ENCODE measurements at places on chromosomes 12 and 14. TPM values are rescaled to one million over a fixed set of nuclear protein-coding genes. Genes with fewer than 3 reads are reported as not detected.
A peak's percentile ranks its signal among the peaks of the same experiment; 100 is the strongest.

- H3K4me3 ChIP-seq = no peak overlapping the region
- H3K27me3 ChIP-seq = no peaks in the 10 kb centered on the region
- no peaks in the 10 kb centered on the region for H3K4me1 ChIP-seq
These were observed 152.0 kb upstream of the AVPR1A start for GRCh38 chr12:63302941-63303536.

- no peak overlapping the region for H3K27ac ChIP-seq
- no peak for DNase-seq
- peaks cover 22% of the 10 kb centered on the region for H3K4me1 ChIP-seq
These were observed 67.0 kb downstream of the PITPNM2 start for GRCh38 chr12:123083661-123084571.

- no peak overlapping the region for H3K27ac ChIP-seq
- no peak overlapping the region for H3K4me3 ChIP-seq
- H3K36me3 ChIP-seq = no peaks in the 10 kb centered on the region
- H3K27me3 ChIP-seq = no peaks in the 10 kb centered on the region
- no peak for DNase-seq
- no peaks in the 10 kb centered on the region for H3K4me1 ChIP-seq
These were observed 95.3 kb downstream of the TMEM117 start for GRCh38 chr12:43931187-43931586.

DNA sequence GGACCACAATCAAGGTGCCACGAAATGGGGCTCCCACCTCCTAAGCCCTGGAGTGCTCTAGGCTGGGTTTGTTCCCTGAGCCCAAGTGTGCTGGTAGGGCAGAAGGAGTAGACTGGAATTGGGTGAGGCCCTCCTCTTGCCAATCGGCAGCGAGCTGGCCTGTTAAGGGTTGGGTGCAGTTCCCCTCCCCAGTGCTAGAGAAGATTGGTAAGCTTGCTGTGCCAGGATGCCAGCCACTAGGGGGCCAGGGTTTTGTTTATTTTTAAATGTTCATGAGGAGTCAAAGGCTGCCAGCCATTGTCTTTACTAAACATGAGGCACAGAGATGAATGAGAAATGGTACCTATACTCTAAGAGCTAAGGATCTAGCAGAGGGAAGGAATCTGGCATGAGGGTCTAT lies 79.7 kb downstream of the SPTB start:
- DNase-seq = peak; percentile 67
- no peaks in the 10 kb centered on the region for H3K27me3 ChIP-seq
- no peaks in the 10 kb centered on the region for H3K36me3 ChIP-seq

DNA sequence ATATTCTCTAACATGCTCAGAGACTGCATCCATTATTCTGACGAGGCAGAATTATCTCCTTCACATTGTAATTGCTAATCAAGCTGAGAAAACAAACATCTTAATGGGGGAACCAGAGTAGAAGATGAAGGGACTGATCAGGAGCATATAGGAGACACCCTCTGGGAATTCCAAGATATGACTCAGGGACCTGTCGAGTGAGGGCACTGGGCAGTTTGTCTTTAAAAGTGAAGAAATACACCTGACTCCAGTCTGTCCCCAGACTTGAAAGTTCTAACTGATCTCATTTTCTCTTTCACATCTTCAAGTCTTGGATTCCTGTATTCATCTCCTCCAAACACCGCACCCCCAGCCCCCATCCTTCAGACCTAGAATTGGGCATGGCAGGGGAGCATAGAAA lies 226.9 kb upstream of the PLXNC1 start:
- peaks cover 21% of the 10 kb centered on the region for H3K4me1 ChIP-seq
- H3K27ac ChIP-seq = no peak overlapping the region
- no peak overlapping the region for H3K4me3 ChIP-seq
- no peak for DNase-seq

DNA sequence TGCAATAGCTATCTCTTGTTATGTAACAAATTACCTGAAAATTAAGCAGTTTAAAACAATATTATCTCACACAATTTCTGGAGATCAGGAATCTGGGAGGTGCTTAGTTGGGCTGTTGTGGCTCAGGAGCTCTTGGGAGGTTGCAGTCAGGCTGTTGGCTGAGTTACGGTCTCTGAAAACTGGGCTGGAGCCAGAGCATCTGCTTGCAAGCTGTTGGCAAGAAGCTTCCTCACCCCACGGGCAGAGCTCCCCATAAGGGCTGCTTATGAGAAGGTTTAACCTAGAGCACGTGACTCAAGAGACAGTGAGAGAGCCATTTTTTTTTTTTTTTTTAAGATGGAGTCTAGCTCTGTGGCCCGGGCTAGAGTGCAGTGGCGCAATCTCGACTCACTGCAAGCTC lies 346.8 kb downstream of the ATP23 start:
- no peak for DNase-seq
- H3K4me3 ChIP-seq = no peak overlapping the region
- no peaks in the 10 kb centered on the region for H3K27me3 ChIP-seq
- no peaks in the 10 kb centered on the region for H3K36me3 ChIP-seq

DNA sequence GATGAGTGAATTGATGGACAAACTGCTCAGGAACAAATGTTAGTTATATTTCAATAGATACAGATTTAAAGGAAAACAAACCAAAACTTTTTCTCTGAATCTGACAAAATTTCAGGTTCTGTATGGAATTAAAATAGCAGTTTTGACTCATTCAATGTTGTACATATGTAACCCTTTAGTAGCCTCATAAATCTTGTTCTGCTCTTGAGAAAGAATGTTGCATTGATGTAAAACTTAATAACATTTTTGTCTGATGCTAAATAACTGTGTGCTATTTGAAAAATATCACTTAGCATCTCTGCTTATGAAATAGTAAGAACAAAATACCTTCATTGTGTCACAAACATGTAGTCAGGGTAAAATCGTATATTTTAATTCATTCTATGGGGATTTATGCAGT lies 168.9 kb upstream of the NOVA1 start:
- no peaks in the 10 kb centered on the region for H3K36me3 ChIP-seq
- no peak overlapping the region for H3K27ac ChIP-seq
- no peak overlapping the region for H3K4me3 ChIP-seq
- H3K4me1 ChIP-seq = no peaks in the 10 kb centered on the region
- DNase-seq = no peak

DNA sequence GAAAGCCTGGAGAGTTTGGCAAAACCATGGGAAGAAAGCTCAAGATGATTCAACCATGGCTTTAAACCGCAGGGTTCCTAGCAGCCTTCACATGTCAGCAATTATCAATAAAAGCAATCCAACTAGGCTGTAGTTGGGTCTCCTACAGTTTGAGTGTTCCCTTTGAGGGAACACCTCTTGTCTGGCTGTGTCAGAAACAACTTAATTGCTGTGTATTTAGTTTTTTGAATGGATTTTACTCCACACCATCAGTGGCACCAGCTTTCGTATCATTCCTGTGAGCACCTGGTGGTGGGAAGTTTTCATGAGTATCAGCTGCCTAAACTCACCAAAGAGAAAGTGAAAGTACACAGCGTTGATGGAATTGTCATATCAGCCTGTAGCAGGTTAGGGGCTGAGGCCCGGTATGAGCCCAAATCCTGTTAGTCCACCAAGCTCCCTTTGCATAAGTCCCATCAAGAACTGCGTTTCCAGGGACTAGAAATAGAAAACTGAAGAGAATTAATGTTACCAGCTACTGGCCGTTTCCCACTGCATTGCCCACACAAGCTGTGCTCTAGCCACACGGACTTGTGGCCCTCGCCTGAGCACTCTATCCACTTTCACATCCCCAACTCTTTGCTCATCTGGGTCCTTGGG lies 10.9 kb upstream of the IL26 start:
- H3K27me3 ChIP-seq = no peaks in the 10 kb centered on the region
- H3K4me1 ChIP-seq = no peaks in the 10 kb centered on the region
- peak overlapping the region; percentile 7 for H3K27ac ChIP-seq
- DNase-seq = no peak

GRCh38 chr12:55985341-55985740 lies 11.5 kb downstream of the RAB5B start:
- H3K36me3 ChIP-seq = no peaks in the 10 kb centered on the region
- no peaks in the 10 kb centered on the region for H3K27me3 ChIP-seq
- H3K27ac ChIP-seq = no peak overlapping the region
- peaks cover 11% of the 10 kb centered on the region for H3K4me1 ChIP-seq
- DNase-seq = no peak

GRCh38 chr14:100403802-100404365 lies 80.7 kb downstream of the SLC25A47 start:
- no peak overlapping the region for H3K27ac ChIP-seq
- H3K4me1 ChIP-seq = peaks cover 34% of the 10 kb centered on the region
- no peaks in the 10 kb centered on the region for H3K27me3 ChIP-seq
- no peak overlapping the region for H3K4me3 ChIP-seq

DNA sequence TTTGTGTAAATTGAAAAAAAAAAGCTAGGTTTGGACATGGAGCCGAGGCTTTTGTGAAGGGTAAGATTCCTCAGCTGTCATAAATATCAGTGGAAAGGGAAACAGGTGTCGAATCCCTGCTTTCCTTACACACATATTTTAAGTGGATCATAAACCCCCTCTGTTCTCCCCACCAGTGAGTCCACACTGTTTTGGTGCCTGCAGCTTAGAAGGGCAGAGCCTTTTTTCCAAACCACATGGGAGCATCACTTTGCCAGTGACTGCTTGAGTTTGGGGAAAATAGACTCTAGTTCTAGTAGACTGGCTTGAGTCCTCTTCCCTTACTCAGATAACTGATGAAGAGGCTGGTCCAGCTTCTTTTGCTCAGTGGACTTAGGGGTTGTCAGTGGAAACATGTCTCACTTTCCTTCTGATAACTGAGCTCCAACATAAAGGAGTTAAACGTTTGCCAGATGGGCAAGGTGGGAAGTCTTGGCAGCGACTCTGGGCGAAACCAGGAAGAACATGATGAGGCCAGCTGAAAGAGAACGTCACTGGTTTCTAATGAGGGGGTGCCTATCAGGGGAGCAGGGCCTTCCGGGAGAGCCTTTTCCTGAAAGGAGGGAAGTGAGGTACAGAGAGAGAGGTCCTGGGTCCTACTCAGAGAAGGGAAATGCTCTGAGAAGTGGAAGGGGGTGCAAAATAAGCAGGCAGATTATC lies 168.1 kb upstream of the PARP11 start:
- H3K27me3 ChIP-seq = no peaks in the 10 kb centered on the region
- no peaks in the 10 kb centered on the region for H3K4me1 ChIP-seq
- DNase-seq = no peak
- H3K36me3 ChIP-seq = no peaks in the 10 kb centered on the region

- no peak overlapping the region for H3K27ac ChIP-seq
- DNase-seq = no peak
- H3K4me1 ChIP-seq = no peaks in the 10 kb centered on the region
- H3K4me3 ChIP-seq = no peak overlapping the region
These were observed 32.6 kb upstream of the FGD4 start for GRCh38 chr12:32366714-32367113.

DNA sequence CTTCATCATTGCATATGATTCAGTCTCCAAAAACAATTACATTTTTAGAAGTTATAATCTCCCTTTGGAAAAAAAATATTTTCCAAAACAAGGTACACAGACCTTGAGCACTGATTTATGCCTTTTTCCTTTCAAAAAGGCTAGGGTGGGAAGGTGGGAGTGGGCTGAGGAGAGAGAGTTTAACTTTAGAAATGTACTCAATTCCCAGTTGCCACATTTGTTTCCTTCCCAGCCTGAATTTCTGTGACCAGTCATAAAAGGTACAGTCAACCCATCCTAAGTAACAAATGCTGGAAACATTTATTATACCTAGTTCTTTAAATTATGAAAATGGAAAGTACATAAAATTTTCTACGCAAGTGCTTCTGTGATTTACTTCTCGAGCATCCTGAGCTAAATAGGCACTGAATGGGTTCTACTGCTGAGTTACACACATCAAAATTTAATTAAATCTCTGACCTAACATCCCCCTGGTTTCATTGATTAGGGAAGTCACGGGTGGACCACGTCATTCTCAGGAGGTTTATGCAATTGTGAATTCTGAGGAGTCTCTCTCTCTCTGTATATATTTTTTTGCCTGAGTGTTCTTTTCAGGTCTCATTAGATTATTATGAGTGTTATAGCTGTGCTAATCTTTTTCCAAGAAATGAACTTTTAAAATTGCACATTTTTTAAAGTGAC lies 371.8 kb downstream of the BTG1 start:
- H3K27ac ChIP-seq = peak overlapping the region; percentile 80
- DNase-seq = peak; percentile 16
- H3K4me1 ChIP-seq = peaks cover 16% of the 10 kb centered on the region
- H3K27me3 ChIP-seq = no peaks in the 10 kb centered on the region
- H3K36me3 ChIP-seq = no peaks in the 10 kb centered on the region

Gene SLC41A2
- total RNA-seq = 36.9 TPM

Gene INSM2
- total RNA-seq = 0.64 TPM

Gene MANSC4
- not detected for total RNA-seq

Gene NOXRED1
- total RNA-seq = 0.55 TPM

Gene LBHD2
- total RNA-seq = not detected

Gene CLEC4A
- not detected for total RNA-seq
